ENCODE measurements at places on chromosomes 5 and 9.

- DNase-seq, result no peak
Measured at GRCh38 chr9:15178631-15179030, 128.4 kb downstream of the TTC39B start.

- DNase-seq, result no peak
Measured at GRCh38 chr9:111118256-111118948, 80.1 kb upstream of the LPAR1 start.

DNA sequence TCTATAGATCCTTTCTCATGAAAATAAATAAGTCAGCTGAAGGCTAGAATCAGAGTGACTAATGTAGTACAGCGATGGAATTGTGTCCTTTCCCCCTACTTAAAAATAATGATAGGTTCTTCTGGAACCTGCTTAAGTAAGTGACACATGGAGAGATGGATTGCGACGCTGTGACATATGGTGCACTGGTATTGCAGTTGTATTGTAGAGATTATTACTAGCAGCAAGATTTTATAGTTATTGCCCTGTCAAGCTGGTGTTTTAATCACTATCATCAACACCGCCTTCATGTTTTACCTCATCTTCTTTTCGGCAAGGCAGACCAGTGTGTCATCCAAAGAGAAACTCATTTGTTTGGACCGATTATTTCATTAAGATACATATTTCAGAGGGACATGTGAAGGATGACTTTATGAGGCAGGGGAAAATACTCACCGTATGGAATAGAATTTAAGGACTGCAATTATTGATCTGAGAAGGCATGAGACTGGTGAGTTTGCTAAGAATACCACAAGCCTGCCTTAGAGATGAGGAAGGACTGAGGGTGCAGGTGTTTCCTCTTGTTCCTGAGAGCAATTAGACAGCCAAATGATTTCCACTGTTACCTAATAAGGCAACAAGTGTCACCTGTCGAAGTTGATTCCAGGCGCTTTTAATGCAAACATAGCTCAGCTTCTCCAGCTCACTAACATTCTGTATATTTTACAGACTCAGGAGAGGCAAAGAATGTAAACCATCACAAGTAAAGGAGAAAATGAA, 1855.5 kb downstream of the MAT2B start:
- DNase-seq, result no peak

- DNase-seq, result no peak
Measured at GRCh38 chr5:179840766-179841165, 17.9 kb downstream of the MRNIP start.

- no peak for DNase-seq
Measured at GRCh38 chr9:27535701-27536118, 6.1 kb upstream of the MOB3B start.

- no peak for DNase-seq
Measured at GRCh38 chr5:121025671-121026070, 561.6 kb downstream of the PRR16 start.

GRCh38 chr9:36772449-36773403, 200.0 kb downstream of the MELK start:
- DNase-seq, result no peak

- DNase-seq, result no peak
Measured at GRCh38 chr9:27041746-27042145, 36.3 kb upstream of the LRRC19 start.

DNA sequence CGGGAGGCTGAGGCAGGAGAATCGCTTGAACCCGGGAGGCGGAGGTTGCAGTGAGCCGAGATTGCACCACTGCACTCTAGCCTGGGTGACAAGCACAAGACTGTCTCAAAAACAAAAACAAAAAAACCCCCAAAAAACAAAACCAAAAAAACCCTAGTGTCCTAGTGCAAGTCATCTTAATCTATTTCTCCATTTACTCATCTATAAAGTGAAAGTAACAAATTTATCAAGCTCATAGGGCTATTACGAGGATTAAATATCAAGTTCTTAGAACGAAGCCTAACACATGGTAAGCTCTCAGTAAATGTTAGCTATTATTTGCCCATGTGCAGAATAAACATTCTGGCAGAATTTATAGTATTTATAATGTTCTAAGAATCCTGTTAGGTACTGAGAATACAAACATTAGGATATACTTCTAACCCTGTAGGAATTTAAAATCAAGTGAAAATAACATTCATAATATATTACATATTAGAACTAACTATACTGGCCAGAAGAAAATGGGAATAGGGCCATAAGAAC, 45.0 kb downstream of the GOLPH3 start:
- DNase-seq, result no peak

DNA sequence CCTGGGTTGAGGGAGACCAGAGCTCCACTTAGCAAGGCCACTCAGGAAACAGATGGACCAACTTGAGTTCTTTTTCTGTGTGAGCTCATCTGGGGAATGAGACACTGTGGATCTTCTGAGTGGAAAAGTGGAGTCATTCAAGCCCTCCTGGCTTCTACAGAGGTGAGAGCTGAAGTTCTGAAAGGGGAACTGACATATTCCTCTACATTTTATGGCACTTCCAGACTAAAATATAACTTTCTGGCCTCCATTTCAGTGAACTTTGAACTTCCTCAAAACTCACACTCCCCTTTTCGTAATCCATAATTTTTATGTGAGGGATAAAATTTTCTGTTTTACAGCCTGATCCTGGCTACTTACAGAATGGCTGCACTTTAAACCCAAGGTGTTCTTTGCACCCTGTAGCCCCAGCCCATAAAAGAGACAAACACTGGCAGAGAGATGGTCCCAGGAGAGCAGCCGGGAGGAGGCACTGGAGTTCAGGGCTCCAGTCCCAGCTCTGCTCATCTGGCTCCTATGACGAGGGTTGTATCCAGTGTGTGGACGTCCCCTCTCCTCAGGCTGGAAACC, 10.8 kb downstream of the SPAAR start:
- no peak for DNase-seq

Data from stimulated activated CD4-positive, alpha-beta T cell treated with anti-CD3 and anti-CD28 coated beads, Interleukin-1b, Interleukin-23, amount 100 ng/mL, for 1 hour (primary cell).